A549 treated with CpdA at 1 μM for 4 hours (cell line): ENCODE measurements at places on chromosomes 16 and 17. TPM values are rescaled to one million over a fixed set of nuclear protein-coding genes. Genes with fewer than 3 reads are reported as not detected.

Gene FAM171A2
- 2.4 to 4.5 TPM (median 4.1 TPM) in 5 replicates for total RNA-seq

Gene MKS1
- total RNA-seq: 9.4 to 12.3 TPM (median 12.1 TPM) in 5 replicates

Gene PRDM7
- total RNA-seq: not detected in 5 replicates

Gene ABCC6
- total RNA-seq: 0.69 to 1.2 TPM (median 0.87 TPM) in 5 replicates

Gene KRT20
- 0.17 to 0.52 TPM (median 0.26 TPM) in 5 replicates for total RNA-seq

Gene CSHL1
- not detected in 5 replicates for total RNA-seq

Gene MT4
- total RNA-seq: not detected in 5 replicates

Gene CTRB1
- not detected in 5 replicates for total RNA-seq

Gene RNF43
- total RNA-seq: 0.12 to 0.61 TPM (median 0.27 TPM) in 5 replicates

Gene KRTAP4-3
- not detected in 5 replicates for total RNA-seq

Gene NPIPB13
- 2.2 to 2.9 TPM (median 2.5 TPM) in 5 replicates for total RNA-seq

Gene MT3
- 1.5 TPM in 1 of 5 replicates, not detected in the others for total RNA-seq

Gene ACLY
- total RNA-seq: 261 to 324 TPM (median 311 TPM) in 5 replicates

Gene ACTG1
- total RNA-seq: 4,839 to 6,943 TPM (median 5,456 TPM) in 5 replicates

Gene ZBTB4
- 20.0 to 25.5 TPM (median 23.1 TPM) in 5 replicates for total RNA-seq

Gene KRT23
- 0.08 TPM in 1 of 5 replicates, not detected in the others for total RNA-seq

Gene SLC9A5
- total RNA-seq: 1.2 to 1.7 TPM (median 1.6 TPM) in 5 replicates

Gene ADAP2
- 2.2 to 3.1 TPM (median 2.8 TPM) in 5 replicates for total RNA-seq

Gene PPP1R27
- total RNA-seq: 0.18 to 0.40 TPM in 2 of 5 replicates, not detected in the others

Gene SPPL2C
- total RNA-seq: not detected in 5 replicates

Gene SOST
- 0.05 TPM in 1 of 5 replicates, not detected in the others for total RNA-seq

Gene CSH2
- total RNA-seq: not detected in 5 replicates

Gene KRT12
- 0.08 TPM in 1 of 5 replicates, not detected in the others for total RNA-seq

Gene GSG1L2
- not detected in 5 replicates for total RNA-seq

Gene C16orf96
- total RNA-seq: not detected in 5 replicates

Gene CXCL16
- 16.1 to 21.4 TPM (median 18.9 TPM) in 5 replicates for total RNA-seq

Gene HSD11B2
- 1.5 to 1.8 TPM (median 1.6 TPM) in 5 replicates for total RNA-seq

Gene RPS15A
- total RNA-seq: 2,310 to 2,663 TPM (median 2,489 TPM) in 5 replicates

Gene OR1A1
- not detected in 5 replicates for total RNA-seq

Gene SOX8
- total RNA-seq: 1.0 to 1.5 TPM (median 1.4 TPM) in 5 replicates

Gene PIPOX
- 0.13 to 0.20 TPM (median 0.16 TPM) in 3 of 5 replicates, not detected in the others for total RNA-seq

Gene ARL4D
- 14.7 to 21.3 TPM (median 18.4 TPM) in 5 replicates for total RNA-seq

Gene MGAT5B
- total RNA-seq: 17.4 to 24.1 TPM (median 23.1 TPM) in 5 replicates

Gene DNASE1L2
- 1.0 to 1.7 TPM (median 1.3 TPM) in 5 replicates for total RNA-seq

Gene MT1X
- total RNA-seq: 152 to 245 TPM (median 180 TPM) in 5 replicates

Gene CCL17
- not detected in 5 replicates for total RNA-seq

Gene KCNH6
- not detected in 5 replicates for total RNA-seq

Gene NLGN2
- total RNA-seq: 14.2 to 20.2 TPM (median 17.0 TPM) in 5 replicates

Gene PDILT
- total RNA-seq: not detected in 5 replicates

Gene KATNB1
- 19.1 to 22.7 TPM (median 21.3 TPM) in 5 replicates for total RNA-seq

Gene SPATA33
- total RNA-seq: 13.2 to 16.0 TPM (median 15.2 TPM) in 5 replicates

Gene TBC1D3G
- total RNA-seq: not detected in 5 replicates

Gene PHOSPHO1
- total RNA-seq: 0.76 to 1.0 TPM (median 0.97 TPM) in 5 replicates

Gene NEK8
- total RNA-seq: 4.0 to 5.7 TPM (median 4.7 TPM) in 5 replicates

Gene SNX20
- total RNA-seq: not detected in 5 replicates

Gene CHCT1
- total RNA-seq: 0.14 to 0.20 TPM (median 0.17 TPM) in 4 of 5 replicates, not detected in the other

Gene CCL1
- not detected in 5 replicates for total RNA-seq

Gene CHTF18
- 15.2 to 30.0 TPM (median 23.2 TPM) in 5 replicates for total RNA-seq

Gene SLC12A3
- not detected in 5 replicates for total RNA-seq
